ENCODE measurements at places on chromosomes 11 and 22.

GRCh38 chr11:134048028-134048427 lies 20.8 kb upstream of the JAM3 start:
- no peak for DNase-seq

- no peak for DNase-seq
Measured at GRCh38 chr22:26669060-26669481, 11.7 kb downstream of the MIAT start.

GRCh38 chr22:44274918-44275630 lies 37.7 kb downstream of the SHISAL1 start:
- no peak for DNase-seq

GRCh38 chr11:91023731-91024130 lies 800.9 kb upstream of the CHORDC1 start:
- no peak for DNase-seq

DNA sequence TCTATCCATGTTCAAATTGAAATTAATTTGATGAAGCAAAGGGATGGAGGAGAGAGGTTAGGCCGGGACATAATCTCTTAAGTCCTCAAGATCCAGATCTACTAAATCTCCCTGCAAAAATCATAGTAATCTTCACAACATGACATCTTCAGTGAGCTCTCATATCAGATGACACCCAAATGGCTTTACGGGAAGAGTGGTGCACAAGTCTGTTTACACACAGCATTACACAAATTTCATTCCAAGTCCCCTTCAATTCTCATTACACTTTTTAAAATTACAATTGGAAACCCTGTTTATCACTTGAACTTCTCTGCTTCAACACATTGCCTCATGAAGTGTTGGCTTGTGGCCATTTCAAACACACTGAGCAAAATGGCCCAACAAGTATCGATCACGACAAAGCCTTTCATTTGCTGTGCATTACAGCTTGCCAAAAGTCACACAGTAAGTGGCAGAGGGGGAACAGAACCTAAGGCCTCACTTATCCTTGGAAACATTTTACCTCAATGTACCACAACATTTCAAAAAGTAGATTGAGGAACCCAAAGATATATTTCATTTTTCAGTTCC lies 17.9 kb upstream of the TPH1 start:
- DNase-seq = no peak

GRCh38 chr11:88051396-88051795 lies 123.8 kb downstream of the RAB38 start:
- no peak for DNase-seq

DNA sequence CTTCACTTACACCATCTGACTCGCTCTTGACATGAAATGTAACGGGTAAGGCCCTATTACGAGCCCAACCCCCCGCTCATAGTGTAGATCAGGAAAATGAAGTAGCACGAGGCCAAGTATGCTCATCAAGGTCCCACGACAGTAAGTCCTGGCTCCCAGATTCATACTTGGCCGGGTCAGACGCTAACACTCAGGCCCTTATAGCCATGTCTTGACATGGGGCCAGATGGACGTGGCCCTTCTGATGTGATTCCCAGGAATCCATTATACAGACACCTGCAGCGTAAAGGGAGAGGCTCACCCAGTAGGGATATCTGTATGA lies 175.1 kb downstream of the CEP164 start:
- no peak for DNase-seq

- no peak for DNase-seq
Measured at GRCh38 chr11:112004389-112004788, 20.8 kb upstream of the DLAT start.

- no peak for DNase-seq
Measured at GRCh38 chr11:35178873-35179272, 39.9 kb downstream of the CD44 start.

GRCh38 chr11:86559311-86559945 lies 113.0 kb downstream of the ME3 start:
- DNase-seq = no peak

- DNase-seq = no peak
Measured at GRCh38 chr22:23218867-23219251, 38.5 kb downstream of the BCR start.

DNA sequence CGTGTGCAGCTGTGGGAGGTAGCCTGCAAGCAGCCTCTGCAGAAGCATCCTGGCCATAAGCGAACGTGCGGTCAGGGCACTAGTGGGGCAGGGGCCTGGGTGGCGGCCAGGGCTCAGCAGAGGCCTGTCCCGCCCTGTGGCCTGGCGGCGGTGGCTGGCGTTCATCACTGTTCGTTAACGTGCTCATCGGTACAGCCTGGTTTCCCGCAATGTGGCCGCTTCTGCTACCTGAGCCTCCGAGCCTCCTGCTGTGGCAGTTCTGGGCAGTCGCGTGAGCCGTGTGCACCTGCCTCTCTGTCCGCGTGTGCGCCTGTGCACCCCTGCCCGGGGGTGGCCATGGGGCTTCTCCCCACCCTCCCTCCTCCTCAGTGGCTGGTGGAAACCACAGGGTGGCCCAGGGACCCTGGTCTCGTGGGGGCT lies 117.9 kb downstream of the KCNQ1OT1 start:
- DNase-seq = no peak

GRCh38 chr22:48099671-48100070 lies 1337.2 kb downstream of the TBC1D22A start:
- no peak for DNase-seq

DNA sequence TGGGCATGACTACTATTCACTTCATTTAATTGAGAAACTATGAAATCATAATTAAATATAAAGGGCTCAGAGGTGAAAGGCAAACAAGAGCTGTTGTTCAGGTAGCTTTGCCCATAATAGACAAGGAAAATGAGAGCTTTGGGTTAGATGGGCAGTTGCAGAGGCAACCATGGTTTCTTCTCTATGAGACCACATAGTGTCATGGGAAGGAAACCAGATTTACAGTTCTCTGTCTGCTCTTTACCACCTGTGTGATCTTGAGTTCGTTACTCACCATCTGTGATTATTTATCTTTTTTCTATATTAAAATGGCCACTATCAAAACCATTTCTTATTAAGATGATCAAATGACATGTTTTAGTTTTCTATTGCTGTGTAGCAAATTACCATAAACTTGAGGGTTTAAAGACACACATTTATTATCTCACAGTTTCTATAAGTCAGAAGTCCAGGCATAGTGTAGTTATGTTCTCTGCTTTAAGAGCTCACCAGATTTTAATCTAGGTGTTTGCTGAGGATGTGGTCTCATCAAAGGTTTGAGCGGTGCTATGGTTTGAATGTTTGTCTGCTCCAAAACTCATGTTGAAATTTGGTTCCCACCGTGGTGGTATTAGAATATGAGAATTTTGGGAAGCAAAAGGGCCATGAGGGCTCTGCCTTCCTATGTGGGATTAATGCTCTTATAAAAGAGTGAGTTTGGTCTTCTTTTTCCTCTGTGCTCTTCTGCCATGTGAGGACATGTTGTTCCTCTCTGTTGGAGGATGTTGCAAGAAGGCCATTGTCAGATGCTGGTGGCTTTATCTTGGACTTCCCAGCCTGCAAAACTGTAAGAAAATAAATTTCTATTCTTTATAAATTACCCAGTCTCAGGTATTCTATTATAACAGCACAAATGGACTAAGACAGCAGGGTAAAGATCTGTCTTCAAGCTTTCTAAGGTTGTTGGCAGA lies 38.2 kb downstream of the OR2AG2 start:
- DNase-seq = no peak

- DNase-seq = no peak
Measured at GRCh38 chr11:11247576-11247975, 105.5 kb downstream of the CSNK2A3 start.

DNA sequence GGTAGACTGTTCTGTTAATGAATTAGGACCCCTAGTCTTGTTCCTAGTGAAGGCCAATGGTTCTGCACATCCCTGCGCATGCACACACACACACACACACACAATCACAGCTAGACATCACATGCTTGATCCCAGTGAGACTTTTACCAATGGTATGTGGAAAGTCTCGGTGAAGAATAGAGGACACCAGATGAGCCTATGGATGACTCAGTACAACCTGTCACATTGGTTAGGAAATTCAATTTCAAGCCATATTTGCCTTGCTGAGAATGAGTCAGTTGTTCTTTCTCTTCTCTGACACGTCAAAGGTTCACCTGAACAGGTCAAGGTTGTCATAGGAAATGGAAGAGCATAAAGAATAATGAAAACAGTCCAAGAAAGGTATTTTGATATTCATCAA lies 122.0 kb downstream of the SLC17A6 start:
- no peak for DNase-seq

DNA sequence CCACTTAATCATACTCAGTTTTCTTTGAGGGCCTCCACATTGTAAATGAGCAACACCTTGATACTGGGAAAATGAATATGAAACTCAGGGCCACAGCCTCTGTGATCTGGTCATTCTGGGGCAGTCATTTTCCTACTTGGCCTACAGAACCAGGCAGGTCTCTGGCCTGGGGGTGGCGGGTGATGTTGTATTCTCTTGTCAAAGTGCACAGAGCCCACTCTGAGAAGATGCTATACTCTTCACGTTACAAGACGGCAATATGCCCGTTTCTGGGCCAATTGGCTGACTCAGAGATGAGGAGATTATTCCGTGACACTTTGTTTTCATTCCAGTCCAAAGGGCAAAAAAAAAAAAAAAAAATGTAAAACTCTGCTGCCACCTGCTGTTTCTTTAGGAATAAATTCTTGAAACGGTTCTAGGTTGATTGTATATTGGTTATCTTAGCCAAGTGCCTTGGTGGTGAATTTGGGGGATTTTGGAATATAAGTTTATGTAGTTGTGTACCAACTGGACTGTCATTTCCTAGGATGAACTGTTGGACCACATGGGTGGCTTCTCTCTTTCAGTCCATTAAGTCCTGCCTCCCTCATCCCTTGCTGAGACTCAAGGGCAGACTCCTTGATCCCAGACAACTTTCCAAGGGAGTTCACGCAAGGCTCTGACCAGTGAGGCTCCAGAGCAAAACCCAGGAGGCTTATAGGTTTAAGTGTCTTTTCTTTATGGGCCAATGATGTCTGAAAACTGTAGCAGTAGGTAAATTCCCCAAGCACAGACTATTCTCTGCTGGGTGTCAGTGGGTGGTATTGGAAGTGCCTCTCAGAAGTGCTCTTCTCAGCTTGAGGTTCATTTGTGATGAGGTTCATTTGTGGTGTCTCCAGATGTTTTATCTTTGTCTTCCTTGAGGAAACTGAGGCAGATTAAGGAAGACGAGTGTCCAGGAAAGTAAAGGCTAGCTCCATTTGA lies 18.2 kb downstream of the ADM start:
- peak; percentile 41 for DNase-seq

DNA sequence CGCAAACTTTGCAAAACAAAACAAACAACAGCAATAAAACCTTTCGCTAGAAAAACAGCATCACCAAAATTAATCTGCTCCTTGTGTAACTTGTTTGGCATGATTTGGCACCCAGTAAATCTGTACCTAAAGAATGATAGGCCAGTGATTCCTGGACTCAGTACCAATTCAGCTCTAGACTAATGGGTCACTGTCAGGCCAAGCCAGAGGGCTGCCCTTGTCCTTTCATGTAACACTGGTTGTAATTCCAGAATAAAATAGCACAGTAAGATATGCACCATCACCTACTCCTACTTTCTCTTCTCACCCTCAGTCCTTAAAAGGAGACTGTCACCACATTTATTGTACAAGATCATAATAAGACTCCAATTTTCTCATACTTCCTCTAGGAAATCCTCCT lies 341.6 kb upstream of the PITPNB start:
- DNase-seq = no peak

- no peak for DNase-seq
Measured at GRCh38 chr11:123740787-123741158, 687 bp downstream of the ZNF202 start.

- no peak for DNase-seq
Measured at GRCh38 chr11:113805640-113806039, 26.0 kb downstream of the CLDN25 start.

GRCh38 chr11:68505596-68505995 lies 45.0 kb downstream of the PPP6R3 start:
- no peak for DNase-seq

- no peak for DNase-seq
Measured at GRCh38 chr11:28476049-28476448, 367.9 kb downstream of the METTL15 start.

GRCh38 chr22:20430720-20431510 lies 6.7 kb downstream of the SCARF2 start:
- DNase-seq = no peak

DNA sequence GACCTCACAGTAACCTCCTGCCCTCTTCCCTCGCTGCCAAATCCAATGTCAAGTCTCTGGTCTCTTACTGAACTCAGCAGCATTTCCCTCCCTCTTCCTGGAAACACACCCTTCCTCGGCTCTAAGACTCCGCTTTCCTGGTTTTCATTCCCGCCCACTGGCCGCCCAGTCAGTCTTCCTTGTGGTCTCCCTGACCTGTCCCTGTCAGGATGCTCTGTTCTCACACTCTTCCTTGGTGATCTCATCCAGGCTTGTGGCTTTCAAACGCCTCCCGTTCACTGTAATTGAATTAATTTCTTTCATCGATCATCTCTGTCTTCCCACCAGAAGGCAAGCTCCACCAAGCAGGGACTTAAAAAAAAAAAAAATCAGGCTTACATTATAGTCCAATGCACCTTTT lies 33.5 kb downstream of the MYO18B start:
- no peak for DNase-seq

GRCh38 chr11:4673781-4674180 lies 23.9 kb downstream of the OR51E2 start:
- no peak for DNase-seq

DNA sequence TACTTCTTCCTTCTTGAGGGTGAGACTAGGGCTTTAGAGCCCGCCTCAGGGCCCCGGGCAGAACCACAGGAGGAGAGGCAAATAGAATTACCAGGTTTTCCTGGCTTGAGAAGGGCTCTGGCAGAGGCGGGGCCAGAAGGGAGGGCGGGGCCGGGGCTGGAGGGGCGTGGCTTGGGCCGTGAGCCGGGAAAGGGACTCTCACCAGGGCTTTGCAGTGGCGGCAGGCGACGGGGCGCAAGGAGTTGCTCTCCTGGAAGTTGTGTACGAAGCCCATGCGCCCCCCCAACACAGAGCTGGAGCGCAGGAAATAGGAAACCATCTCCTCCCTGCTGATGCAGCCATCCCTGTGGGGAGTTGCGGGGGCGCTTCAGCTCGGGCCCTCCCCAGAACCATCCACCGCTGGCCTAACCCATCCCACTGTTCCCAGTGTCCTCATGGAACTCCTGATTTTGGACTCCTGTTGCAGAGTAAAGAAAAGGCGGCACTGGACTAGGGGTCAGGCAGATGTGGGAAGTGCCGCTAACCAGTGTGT lies 6.9 kb upstream of the NRXN2 start:
- no peak for DNase-seq
